ENCODE measurements at places on chromosomes 12 and 14. TPM values are rescaled to one million over a fixed set of nuclear protein-coding genes. Genes with fewer than 3 reads are reported as not detected.

Gene GSG1
- total RNA-seq, result not detected

Gene TAS2R50
- total RNA-seq, result 0.91 TPM

- no peak overlapping the region for H3K4me3 ChIP-seq
- no peaks in the 10 kb centered on the region for H3K27me3 ChIP-seq
- H3K27ac ChIP-seq, result no peak overlapping the region
Observed at GRCh38 chr14:49538852-49539251, 47.3 kb downstream of the RPS29 start.

- peaks cover 7% of the 10 kb centered on the region for H3K4me1 ChIP-seq
- DNase-seq, result no peak
- no peak overlapping the region for H3K27ac ChIP-seq
Observed at GRCh38 chr12:27861428-27862167, 81.6 kb upstream of the MANSC4 start.

GRCh38 chr12:10094646-10095395 is 4.0 kb downstream of the CLEC1A start:
- H3K27me3 ChIP-seq, result peaks cover 25% of the 10 kb centered on the region
- H3K4me1 ChIP-seq, result peaks cover 5% of the 10 kb centered on the region
- no peak overlapping the region for H3K27ac ChIP-seq

Data from T-helper 17 cell (primary cell).